ENCODE measurements at places on chromosomes 12 and 14. TPM values are rescaled to one million over a fixed set of nuclear protein-coding genes. Genes with fewer than 3 reads are reported as not detected.
A peak's percentile ranks its signal among the peaks of the same experiment; 100 is the strongest.

The EFCAB11 gene
- polyA plus RNA-seq, result 3.7 TPM

The MFAP5 gene
- polyA plus RNA-seq, result not detected

The MIP gene
- polyA plus RNA-seq, result not detected

- peaks cover 87% of the 10 kb centered on the region for H3K27me3 ChIP-seq
- no peak overlapping the region for H3K27ac ChIP-seq
- peak overlapping the region; percentile 53 for H3K4me3 ChIP-seq
Observed at GRCh38 chr12:120367233-120367923, 1.6 kb downstream of the MSI1 start.

GRCh38 chr14:59360923-59361794 is 104.0 kb downstream of the GPR135 start:
- no peak overlapping the region for H3K27ac ChIP-seq
- DNase-seq, result no peak
- H3K4me3 ChIP-seq, result peak overlapping the region; percentile 36
- peaks cover 13% of the 10 kb centered on the region for H3K36me3 ChIP-seq
- no peaks in the 10 kb centered on the region for H3K27me3 ChIP-seq

- no peak for DNase-seq
- peaks cover 10% of the 10 kb centered on the region for H3K4me1 ChIP-seq
- H3K27me3 ChIP-seq, result no peaks in the 10 kb centered on the region
- no peaks in the 10 kb centered on the region for H3K36me3 ChIP-seq
- no peak overlapping the region for H3K27ac ChIP-seq
Observed at GRCh38 chr12:89770391-89770790, 61.8 kb upstream of the ATP2B1 start.

DNA sequence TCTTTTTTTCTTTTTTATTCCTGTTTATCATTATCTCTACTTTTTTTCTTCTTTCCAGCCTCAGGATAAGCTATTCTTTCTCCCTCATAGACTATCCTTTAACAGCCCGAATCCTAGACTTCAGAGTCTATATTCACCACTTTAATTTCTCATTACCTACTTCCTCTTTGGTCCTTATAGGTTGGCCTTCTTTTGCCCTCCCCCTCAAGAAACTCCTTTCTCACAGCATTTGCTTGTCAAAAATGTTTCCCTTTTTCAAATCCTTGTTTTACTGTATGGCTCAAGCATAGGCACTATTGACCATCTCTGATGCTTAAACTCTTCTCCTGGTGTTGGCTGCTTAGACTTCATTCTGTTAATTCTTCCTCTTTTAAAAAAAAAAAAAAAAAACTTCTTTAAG is 52.5 kb downstream of the KIAA0586 start:
- peak; percentile 1 for DNase-seq
- H3K4me3 ChIP-seq, result no peak overlapping the region
- H3K27me3 ChIP-seq, result no peaks in the 10 kb centered on the region
- peaks cover 7% of the 10 kb centered on the region for H3K4me1 ChIP-seq

DNA sequence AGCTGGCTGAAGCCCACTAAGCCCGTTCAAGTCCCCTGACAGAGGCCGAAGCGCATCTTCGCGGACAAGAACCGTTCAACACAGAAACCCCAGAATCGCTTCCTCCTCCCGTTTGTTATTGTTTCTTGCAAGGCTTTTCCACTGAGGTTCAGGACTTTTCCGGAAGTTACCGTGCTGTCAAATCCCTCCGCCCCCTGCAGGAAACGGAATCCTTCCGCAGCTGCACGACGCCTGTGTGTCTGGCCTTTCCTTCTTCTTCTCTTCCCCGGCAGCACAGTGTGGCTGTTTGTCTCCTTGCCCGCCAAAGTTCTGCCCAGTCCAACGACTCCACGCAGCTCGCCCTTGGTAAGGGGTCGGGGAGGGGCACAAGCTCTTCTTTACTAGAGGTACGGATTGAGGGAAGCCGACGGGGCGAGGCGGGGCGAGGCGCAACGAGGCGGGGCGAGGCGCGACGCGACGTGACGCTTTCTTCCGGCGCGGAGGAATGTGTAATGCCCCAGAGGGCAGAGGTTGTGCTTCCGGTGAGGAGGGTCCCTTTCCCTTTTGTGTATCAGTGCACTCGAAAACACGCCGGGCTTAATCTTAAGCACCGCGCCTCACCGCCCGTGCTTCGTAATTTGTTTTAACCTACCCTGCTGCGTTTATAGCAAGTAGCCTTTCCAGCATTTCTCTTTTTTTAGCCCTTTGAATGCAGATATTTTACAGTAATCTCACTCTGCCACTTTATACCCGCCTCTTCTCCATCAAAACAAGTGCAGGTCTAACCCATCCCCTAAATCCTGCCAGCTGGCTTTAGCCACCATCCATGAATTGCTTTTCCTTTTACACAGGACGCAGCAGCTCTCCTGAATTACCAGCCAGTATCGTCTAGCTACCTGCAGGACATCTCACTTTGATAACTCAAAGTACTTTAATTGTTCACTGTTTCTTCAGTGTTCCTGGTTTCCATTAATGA is at the start of gene KDM5A:
Gene KDM5A, minus strand, starts transcription at position 179 of the 955 bp plus-strand sequence. CDS start 229 bp downstream, outside the sequence.
- peak; percentile 90 for DNase-seq
- H3K4me3 ChIP-seq, result peak within 1 kb of the TSS; percentile 98
- H3K36me3 ChIP-seq, result peaks cover 21% of the 10 kb centered on the region
- peaks cover 34% of the 10 kb centered on the region for H3K4me1 ChIP-seq

- DNase-seq, result no peak
- no peaks in the 10 kb centered on the region for H3K4me1 ChIP-seq
- no peak overlapping the region for H3K4me3 ChIP-seq
- H3K36me3 ChIP-seq, result no peaks in the 10 kb centered on the region
Observed at GRCh38 chr14:38080696-38081095, 127.0 kb upstream of the SSTR1 start.

DNA sequence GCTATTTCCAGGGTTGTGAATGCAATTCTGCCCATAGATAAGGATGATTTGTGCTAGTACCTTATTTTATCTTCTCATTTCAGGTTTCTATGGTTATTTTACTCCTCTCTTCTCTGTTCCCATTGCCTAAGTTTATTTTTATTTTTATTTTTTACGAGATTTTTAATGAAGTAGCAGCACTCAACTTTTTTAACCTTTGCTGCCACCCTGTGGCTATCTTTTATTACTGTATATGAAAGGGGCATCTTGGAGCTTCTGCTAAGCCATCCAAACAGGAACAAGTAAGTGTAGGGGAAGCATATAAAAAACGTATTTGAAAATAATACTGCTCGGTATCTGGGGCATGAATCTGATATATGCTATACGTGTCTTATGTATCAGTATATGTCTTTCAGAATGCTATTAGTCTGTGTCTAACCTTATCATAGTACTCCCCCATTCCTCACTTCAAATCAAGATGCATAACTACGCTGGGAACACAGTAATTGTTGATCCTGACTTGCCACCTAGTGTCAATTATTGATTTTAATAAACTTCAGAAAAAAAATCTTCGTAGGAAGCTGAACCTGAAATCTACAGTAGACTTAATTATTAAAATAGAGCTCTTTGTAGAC is 60.3 kb downstream of the KLRG1 start:
- H3K27me3 ChIP-seq, result peaks cover 16% of the 10 kb centered on the region
- H3K4me1 ChIP-seq, result no peaks in the 10 kb centered on the region
- no peak overlapping the region for H3K4me3 ChIP-seq

DNA sequence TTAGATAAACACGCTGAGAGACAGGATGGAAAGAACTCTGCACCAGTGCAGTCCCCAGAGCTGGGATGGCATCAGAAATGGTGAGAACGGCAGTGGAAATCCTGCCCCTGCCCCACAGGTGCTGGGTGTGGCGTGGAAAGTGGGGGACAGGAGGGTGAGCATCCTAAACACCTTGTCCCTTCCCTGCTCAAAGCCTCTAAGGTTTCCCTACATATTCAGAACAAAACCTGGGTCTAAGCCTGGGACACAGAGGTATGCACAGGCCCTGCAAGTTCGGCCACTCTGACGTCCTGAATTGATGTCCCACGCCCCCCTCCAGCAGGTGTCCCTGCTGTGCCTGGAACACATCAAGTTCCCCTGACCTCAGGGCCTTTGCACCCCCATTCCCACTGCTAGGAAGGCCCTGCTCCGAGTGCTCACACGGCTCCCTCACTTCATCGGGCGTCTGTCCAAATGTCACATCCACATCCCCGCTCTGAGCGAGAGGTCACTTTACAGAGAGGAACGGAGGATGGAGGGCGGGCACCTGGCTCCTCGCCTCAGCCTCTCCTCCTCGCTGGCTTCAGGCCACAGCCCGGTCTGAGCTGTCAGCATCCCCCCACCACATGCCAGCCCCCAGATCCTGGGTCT is 38.5 kb upstream of the SFSWAP start:
- no peak for DNase-seq
- no peaks in the 10 kb centered on the region for H3K4me1 ChIP-seq
- H3K4me3 ChIP-seq, result no peak overlapping the region
- H3K27ac ChIP-seq, result no peak overlapping the region
- peaks cover 13% of the 10 kb centered on the region for H3K36me3 ChIP-seq
- H3K27me3 ChIP-seq, result peaks cover 9% of the 10 kb centered on the region

DNA sequence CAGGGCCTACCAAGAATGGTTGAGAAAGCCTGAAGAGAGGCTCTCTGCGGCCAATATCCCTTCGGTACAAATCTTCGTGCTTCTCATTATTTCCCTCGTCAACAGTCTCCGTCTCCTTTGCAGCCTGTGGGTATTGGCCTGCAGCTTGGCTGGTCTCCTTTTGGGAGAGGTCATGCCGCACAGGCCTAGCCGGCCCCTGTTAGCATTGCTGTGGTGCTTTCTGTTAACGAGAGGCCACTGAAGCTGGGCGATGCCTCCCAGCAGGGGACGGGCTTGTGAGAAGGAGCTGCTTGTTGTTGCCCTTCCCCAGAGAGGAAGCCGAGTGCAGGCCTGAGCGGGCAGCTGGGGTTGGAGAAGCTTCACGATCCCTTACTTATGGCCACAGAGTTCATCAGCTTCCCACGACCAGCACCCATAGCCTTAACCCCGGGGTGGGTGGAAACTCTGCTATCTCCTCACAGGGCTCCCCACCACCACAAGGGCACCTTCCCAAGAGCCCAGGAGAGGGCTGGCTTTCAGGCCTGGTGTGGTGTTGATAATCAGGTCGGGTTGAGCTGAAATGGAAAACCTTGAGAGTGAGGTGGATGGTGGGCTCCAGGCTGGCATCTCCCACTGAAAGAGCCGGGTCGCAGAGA is 228.6 kb downstream of the ZFP36L1 start:
- peaks cover 6% of the 10 kb centered on the region for H3K27me3 ChIP-seq
- H3K4me1 ChIP-seq, result peaks cover 44% of the 10 kb centered on the region
- no peak overlapping the region for H3K27ac ChIP-seq
- H3K4me3 ChIP-seq, result peak overlapping the region; percentile 47
- DNase-seq, result no peak

DNA sequence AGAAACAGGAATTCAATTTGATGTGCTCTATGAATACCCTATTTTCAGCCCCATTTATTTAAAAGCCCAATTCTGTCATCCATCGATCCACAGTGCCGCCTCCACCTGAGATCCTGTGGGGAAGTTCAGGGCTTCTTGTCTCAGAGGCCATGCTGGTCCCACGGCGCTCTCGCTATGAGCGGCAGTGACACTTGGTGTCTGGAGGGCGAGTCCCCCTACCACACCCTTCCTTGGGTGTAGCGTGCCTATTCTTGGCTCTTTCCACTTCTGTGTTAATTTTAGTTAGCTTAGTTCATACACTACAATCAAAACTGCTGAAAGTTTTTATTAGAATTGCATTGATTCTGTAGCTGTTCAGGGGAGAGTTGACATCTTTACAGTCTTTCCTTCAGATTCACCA is 73.8 kb downstream of the DDX51 start:
- peaks cover 84% of the 10 kb centered on the region for H3K4me1 ChIP-seq
- no peak for DNase-seq
- peaks cover 6% of the 10 kb centered on the region for H3K36me3 ChIP-seq
- peak overlapping the region; percentile 94 for H3K4me3 ChIP-seq
- peak overlapping the region; percentile 96 for H3K27ac ChIP-seq

- H3K36me3 ChIP-seq, result no peaks in the 10 kb centered on the region
- peak overlapping the region; percentile 100 for H3K27ac ChIP-seq
- H3K27me3 ChIP-seq, result no peaks in the 10 kb centered on the region
- DNase-seq, result no peak
- peak overlapping the region; percentile 99 for H3K4me3 ChIP-seq
- H3K4me1 ChIP-seq, result peaks cover 34% of the 10 kb centered on the region
Observed at GRCh38 chr14:35121026-35121886, 534 bp downstream of the PPP2R3C start.

- H3K27me3 ChIP-seq, result no peaks in the 10 kb centered on the region
- H3K27ac ChIP-seq, result no peak overlapping the region
- no peaks in the 10 kb centered on the region for H3K4me1 ChIP-seq
- H3K4me3 ChIP-seq, result no peak overlapping the region
- peaks cover 4% of the 10 kb centered on the region for H3K36me3 ChIP-seq
Observed at GRCh38 chr12:46680506-46680905, 145.3 kb downstream of the SLC38A4 start.

Data from naive B cell (primary cell).